Femur (tissue), 1 donor: ENCODE measurements at places on chromosomes 12 and 14.

DNA sequence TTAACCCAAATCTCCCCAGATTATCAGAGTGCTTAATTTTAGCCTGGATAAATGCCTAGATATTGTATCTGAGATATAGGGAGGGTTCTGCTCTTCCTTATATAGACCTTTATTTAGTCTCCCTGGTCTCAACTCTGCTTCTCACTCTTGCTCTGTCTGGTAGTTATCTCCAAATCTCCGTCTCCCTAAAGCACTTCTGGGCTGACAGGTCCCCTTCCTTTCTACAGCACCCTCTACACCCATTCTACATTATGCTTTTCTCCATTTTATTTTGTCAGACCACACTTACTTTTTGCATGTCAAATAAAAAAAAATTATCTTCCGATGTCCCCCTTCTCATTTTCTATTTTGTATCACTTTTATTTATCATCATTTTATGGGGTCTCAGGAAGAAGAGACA is 2.0 kb upstream of the ERC1 start:
- DNase-seq: no peak

DNA sequence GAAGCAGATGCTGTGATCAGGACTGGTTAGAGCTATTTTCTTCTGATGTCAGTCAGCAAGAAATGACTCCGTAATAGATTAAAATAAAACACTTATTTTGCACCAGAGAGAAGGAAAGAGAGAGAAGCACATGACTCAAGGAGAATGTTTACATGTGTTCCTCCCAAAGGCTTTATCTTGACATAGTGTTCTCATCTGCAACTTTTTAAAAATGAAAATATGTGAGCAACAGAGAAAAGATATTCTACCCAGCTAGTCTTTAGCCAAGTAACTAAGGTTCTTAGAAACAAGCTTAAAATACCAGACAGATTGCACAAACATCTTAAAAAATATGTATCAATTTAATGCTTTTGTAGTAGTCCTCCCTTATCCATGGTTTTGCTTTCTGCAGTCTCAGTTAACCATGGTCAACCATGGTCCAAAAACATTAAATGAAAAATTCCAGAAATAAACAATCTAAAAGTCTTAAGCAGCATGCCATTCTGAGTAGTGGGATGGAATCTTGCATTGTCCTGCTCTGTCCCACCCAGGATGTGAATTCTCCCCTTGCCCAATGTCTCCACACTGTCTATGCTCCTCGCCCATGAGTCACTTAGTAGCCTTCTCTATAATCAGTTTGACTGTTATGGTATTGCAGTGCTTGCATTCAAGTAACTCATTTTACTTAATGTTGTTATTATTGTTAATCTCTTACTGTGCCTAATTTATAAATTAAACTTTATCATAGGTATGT is 9.9 kb downstream of the SERPINA10 start:
- DNase-seq: no peak

GRCh38 chr12:132689227-132689626 is 1.8 kb downstream of the PXMP2 start:
- DNase-seq: no peak

DNA sequence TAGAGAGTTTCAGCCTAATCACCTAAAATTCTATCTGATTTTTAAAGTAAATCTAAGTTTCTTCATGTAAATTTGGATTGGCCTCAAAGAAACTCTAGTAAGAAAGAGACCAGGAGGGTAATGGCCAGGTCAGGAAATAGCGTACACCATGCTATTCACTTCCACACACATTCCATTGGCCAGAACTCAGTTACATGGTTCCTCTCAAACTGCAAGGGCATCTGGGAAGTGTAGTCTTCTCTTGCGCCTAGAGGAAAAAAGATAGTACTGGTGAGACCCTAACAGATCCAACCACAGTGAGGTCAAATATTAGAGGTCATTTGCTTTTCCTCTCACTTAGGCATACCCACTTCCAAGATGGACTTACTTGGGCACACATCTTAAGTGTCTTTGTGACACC is 39.1 kb downstream of the MBIP start:
- no peak for DNase-seq

- DNase-seq: no peak
These were observed 62.5 kb upstream of the TBX3 start for GRCh38 chr12:114746297-114747011.
